ENCODE measurements at places on chromosomes 3 and 15.
A peak's percentile ranks its signal among the peaks of the same experiment; 100 is the strongest.

DNA sequence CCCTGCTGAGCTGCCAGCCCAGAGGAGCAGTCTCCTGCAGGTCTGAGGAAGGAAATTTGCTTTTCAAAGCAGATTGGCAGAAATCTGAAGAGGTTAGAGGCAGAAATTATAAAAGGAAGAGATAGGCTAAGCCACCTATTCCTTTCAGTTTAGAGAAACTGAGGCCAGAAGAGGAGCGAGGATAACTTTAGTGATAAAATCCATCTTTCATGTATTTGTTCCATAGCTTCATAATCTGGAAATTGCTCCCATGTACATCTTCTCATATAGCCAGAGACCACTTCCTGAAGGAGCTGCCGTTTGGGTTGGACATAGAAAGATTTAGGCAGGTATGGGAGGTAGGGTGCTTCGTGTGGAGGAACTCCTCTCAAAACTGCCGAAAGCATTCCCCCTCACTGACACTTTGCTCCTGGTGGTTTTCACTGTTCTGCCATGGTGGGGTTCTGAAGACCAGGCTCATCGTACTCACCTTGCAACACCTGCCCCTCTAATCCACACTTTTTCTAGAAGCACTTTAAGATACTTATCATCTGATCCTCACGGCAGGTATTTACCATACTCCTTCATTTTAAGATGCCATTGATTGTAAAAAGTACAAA lies 670 bp upstream of the ACAP2 start:
- peak; percentile 17 for DNase-seq

DNA sequence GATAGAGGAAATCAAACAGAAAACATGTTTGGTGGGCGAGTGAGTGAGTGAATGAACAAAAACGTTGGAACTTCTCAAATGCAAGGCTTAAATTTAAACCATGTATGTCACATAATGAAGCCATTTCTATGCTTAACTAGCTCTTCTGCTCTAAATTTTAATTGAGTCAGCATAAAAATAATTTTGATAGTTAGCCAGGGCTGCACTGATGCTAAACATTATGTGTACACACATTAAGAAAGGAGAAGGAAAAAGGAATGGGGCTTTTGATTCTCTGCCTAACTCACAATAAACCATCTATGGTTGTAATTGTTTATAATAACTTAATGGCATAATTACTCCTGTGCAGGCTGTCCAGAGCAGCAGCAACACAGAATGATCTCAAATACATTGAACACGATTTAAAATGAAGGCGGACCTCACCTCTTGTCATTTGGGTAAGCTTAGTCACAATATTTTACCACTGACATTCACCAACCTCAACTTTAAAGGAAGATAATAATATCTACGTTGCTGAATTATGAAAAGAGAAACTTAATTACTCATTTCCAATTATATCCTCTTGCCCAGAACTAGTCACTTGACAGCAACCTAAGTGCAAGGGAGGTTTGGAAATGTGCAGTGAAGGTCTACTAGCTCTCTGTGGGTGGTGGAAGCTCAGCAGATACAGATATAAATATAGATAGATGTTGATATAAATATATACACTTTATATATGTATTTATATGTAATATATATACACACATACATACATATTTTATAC lies 318.4 kb upstream of the TRIM42 start:
- no peak for DNase-seq

- no peak for DNase-seq
Observed at GRCh38 chr3:35320646-35321407, 318.5 kb upstream of the ARPP21 start.

DNA sequence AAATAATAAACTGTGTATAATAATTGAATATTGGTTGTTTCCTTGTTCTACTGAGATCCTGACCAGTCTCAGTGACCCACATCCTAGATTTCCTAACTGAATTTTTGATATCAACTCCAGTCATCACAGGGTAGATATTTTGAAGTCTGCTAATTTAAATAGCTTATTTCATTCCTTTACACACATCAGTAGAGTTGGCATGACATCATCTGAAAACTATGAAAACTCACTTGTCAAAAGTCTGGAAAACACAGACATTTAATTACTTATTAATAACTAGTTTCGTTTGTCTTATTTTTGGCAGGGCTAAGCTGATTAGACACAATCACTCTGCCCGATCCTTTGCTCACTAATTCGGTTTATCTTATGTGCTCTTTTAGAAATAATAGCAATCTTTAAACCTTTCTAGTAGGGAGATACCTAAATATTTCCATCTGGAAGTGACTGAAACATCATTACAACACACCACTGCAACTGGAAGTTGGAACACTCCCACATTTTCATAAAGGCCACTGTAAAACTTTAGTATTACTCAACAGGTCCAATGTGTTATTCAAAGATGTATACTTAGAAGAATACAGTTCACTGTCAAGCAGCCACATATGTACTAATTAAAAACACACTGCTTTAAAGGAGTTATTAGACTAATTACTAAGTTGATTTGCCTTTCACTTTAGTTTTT lies 198.4 kb upstream of the ZNF717 start:
- no peak for DNase-seq

GRCh38 chr15:45331972-45332371 lies 46.4 kb downstream of the GATM start:
- no peak for DNase-seq

DNA sequence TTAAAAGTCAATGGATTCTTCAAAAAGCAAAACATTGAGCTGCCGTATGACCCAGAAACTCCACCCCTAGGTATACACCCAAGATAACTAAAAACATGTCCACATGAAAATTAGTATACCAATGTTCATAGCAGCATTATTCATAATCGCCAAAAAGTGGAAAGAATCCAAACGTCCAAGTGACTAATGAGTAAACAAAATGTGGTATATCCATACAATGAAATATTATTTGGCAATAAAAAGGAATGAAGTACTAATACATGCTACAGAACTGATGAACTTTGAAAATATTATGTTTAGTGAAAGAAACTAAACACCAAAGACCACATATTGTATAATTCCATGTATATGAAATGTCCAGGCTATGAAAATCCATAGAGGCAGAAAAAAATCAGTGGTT lies 77.9 kb downstream of the THBS1 start:
- DNase-seq: no peak

Data from Ammon's horn (tissue), 1 donor.